ENCODE measurements at places on chromosomes 12 and 14.

DNA sequence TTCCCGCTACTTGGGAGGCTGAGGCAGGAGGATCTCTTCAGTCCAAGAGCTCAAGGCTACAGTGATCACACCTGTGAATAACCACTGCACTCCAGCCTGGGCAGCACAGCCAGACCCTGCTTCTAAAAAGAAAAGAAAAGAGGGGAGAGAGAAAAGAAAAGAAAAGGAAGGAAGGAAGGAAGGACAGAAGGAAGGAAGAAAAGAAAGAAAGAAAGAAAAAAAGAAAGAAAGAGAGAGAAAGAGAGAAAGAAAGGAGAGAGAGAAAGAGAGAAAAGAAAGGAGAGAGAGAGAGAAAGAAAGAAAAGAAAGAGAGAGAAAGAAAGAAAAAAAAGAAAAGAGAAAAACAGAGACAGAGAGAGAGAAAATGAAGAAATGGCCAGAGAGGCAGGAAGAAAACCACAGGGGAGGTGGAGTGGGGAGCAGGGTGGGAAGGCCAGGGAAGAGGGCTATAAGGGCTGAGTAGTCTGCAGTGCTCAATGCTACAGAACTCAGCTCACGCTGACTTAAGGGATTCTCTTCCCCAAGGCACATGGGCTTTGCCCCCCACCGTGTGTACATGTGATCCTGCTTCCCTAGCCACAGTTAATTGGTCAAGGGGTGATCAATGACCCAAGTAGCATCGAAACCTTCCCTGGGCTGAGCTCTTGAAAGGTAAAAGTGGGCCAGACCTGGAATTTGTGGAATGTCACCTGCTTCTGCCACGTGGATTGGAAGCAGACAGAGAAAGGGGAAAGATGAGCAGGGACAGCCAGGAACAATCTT lies 90.4 kb upstream of the TMCC3 start:
- DNase-seq = no peak

DNA sequence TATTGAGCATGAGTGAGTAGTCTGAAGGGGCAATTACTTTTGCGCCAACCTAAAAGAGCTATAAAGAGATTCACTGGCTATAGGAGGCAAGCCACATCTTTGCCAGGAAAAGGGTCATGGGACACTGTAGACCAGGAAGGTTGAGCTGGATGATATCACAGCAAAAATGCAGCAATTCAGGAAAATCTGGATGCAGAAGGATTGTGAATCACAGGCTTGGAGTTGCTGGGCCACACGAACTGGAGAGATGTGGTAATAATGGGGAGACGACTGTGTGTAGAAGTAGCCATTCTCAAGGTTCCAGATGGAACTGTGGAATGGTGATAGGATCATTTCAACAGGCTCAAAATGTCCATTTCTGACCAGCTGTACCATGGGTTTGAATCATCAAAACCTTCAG lies 151.4 kb upstream of the DAAM1 start:
- DNase-seq = no peak

DNA sequence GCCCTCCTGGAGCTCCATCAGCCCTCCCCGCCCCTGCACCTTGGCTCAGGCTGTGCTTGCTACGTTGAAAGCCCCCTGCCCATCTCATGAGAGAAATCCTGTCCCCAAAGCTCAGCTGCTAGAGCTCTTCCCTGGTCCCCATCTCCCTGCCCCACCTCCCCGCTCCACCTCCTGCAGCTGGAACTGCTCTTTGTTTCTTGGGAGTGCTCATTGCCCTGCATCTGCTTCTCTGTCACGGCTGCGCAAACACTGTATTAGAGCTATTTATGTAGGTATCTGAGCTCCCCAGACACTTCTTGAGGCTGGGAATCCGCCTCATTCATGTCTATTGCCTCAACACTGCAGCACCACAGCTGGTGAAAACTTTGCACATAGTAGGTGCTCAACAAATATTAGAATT lies 32.8 kb upstream of the PRIMA1 start:
- DNase-seq = no peak

- peak; percentile 31 for DNase-seq
Observed at GRCh38 chr12:14403711-14404196, 38.3 kb downstream of the ATF7IP start.

DNA sequence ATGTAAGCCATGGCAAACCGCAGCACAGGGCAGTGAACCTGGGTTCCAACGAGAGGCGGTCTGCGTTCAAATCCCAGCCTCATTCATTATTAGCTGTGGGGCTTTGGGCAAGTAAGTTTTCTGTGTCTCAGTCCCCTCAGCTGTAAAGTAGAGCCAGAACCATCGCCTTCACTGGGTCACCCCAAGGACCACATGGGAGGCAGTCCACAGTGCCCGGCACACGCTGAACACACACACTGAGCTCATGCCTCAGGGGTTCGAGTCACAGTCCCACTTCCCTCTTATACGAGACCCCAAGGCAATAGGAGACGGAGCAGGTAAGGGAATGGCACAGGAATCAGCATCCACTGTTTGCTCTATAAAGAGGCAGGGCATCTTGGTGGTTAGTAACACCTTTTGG lies 19.1 kb downstream of the LRTM2 start:
- no peak for DNase-seq

GRCh38 chr14:68133856-68134255 lies 314.3 kb downstream of the RAD51B start:
- DNase-seq = no peak

Measured in GM13977 (cell line).